ENCODE measurements at places on chromosomes 3 and 15. TPM values are rescaled to one million over a fixed set of nuclear protein-coding genes. Genes with fewer than 3 reads are reported as not detected.

DNA sequence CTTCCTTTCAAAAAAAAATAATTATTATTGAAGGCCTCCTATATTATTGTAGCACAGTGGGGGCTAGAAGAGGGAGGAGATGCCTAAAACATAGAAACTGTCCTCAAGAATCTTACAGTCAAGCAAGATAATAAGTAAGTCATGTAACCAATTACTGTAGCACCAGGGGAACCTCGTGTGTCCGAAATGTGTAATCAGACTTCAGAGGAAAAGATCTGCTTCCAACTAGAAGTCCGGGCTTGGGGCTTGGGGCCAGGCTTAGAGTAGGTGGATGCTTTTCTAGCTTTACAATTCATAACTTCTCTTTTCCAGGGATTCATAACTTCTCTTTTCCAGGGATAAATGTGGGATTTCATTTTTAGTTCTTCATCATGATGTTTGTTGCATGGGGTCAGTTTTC is 29.2 kb downstream of the MEIS2 start:
- no peak for DNase-seq

DNA sequence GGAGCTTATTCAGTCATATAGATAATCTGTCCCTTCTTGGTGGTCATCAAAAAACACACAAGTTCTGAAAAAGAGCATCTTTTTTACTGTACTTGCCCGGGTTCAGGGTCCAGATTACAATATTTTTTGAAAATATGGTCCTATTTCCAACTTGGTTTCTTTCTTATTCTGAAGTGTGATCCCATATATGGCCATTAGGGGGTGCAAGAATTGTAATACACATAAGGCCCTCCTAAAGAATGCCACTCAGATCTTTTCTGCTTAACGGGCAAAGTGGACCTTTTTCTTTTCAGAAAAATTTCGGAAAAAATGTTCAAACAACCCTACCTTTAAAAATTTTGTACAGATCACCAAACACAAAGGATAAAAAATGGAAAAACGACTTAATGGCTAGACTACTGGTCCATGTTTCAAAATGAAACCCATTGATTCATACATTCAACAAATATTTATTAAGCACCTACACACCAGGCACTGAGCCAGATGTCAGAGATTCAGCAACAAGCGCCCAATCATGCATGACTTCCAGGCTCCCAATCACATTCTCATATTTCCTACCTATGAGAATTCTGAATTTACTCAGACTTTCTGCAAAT is 102.0 kb upstream of the MYRIP start:
- peak; percentile 13 for DNase-seq

The CCR3 gene
- not detected for total RNA-seq

GRCh38 chr15:82849556-82850512 is 40.4 kb downstream of the WHAMM start:
- peak; percentile 74 for DNase-seq

- no peak for DNase-seq
Observed at GRCh38 chr3:37730825-37731224, 130.9 kb upstream of the CTDSPL start.

DNA sequence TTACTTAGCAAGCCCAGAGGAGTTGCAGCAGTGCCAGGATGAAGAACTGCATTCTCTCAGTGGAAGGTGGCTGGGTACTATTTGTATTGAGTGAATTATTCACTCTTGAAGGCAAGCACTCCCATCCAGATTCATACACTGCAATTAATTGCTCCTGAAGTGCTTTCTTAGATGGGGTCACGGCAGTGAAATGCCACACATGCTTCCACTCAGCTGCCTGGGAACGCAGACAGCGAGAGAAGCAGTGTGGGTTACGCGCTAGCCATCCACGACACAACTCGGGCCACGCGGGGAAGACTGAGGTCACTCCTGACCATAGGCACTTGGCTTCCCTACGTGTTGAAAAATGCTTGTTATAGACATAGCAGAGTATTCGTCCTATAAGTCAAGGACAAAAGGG is 30.8 kb upstream of the LMCD1 start:
- DNase-seq = peak; percentile 72

GRCh38 chr3:109325109-109325508 is 8.8 kb upstream of the DPPA2 start:
- DNase-seq = no peak

- no peak for DNase-seq
Observed at GRCh38 chr3:13833506-13834257, 46.2 kb downstream of the WNT7A start.

DNA sequence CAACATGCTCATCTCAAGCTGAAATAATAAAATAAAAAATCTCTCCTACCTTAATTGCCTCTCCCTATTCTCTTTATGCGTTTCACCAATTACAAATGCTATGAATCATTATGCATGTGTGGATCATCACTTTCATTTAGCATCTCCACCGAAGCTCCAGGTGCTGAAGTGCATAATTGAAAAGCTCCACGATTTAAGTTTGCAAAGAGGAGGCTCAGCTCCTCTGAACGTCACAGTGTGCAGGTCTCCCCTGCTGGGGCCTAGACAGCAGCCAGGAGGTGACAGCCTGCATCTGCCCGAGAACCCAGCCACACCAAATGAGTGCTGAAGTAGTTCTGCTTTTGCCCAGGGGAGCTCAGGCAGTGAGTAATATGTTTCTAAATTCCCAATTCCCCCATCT is 60.5 kb upstream of the GLCE start:
- no peak for DNase-seq

GRCh38 chr3:23455084-23455483 is 252.0 kb downstream of the UBE2E2 start:
- peak; percentile 84 for DNase-seq

GRCh38 chr3:105821433-105821832 is 47.4 kb downstream of the CBLB start:
- no peak for DNase-seq

DNA sequence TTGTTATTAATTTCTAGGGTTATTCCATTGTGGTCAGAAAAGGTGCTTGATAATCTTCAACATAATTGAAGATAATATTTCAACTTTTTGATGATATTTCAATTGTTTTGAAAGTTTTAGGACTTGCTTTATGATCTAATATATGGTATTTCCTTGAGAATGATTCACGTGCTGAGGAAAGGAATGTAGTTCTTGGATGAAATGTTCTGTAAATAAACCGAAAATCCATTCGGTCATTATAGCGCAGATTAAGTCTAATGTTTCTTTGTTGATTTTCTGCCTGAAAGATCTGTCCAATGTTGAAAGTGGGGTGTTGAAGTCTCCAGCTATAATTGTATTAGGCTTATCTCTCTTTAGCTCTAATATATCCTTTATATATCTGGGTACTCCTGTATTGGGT is 617.5 kb upstream of the NECTIN3 start:
- no peak for DNase-seq

DNA sequence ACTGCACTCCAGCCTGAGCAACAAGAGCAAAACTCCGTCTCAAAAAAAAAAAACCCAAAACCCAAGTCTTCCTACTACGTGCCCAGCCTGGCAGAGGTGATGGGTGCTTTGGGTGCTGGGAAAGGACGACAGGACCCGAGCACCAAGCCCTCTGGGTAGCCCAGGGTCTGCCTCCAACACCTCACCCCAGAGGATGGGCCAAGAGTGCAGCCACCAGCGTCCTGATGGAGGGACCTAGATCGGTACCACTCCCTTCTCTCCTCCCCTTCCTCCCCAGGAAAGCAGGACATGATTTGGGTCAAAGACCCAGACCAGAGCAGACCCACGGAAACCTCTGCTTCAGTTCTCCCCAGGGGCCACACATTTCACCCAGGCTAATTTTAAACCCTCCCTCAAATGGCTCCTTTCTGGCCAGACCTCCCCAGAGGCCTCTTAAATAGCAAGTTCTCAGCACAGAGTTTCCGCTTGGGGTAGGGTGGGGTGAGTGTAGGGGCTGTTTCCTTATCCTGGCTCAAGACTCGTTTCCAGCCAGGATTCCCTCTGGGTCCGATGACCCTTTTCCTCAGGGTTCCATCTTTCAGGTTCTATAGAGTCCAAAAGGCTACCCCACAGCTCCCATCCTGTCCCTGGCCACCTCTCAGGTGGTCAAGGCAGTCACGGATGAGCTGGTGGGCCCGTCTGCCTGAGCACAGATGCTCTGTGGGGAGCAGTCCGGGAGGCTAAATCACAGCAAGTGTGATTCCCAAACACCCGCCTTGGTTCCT is 20.5 kb downstream of the RBPMS2 start:
- DNase-seq = no peak

The GOLGA6L10 gene
- 0.30 TPM for total RNA-seq

- DNase-seq = no peak
Observed at GRCh38 chr3:33954956-33955355, 156.5 kb downstream of the PDCD6IP start.

The PFKFB4 gene
- 27.5 TPM for total RNA-seq

DNA sequence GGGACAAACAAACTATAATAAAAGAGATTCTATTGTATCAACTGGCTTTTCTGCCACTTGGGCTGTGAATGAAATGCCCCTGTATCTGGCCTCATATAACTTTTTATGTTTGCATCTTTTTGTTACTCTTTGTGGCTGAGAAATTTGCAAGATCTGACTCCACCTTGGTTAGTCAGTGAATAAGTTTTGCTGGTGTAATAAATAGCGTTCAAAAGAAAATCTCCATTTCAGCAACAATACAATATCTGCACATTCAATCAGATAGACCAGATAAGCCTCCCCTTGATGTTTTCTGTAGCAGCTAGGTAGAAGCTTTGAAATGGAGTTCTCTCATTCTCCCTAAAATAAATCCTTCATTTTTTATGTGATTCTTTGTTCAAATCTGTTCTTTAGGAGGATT is 12.0 kb downstream of the TRAT1 start:
- no peak for DNase-seq

DNA sequence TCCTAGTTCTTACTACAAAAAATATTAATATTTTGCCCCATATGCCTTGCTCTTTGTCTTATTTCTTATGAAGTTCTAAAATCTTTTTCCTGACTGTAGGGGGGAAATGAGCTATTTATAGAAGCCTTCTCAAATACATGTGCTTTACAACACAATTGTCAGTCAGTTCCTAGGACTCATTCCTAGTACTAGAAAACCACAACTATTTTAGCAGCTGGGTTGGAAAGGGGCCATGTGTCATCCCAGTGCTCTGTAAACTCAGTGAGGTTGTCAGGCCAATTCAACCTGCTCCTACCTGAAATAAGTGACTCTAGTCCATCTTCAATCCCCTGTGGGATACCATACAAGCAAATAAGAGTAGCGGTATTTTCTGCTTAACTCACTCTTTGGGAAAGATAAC is 153.8 kb downstream of the ULK4 start:
- DNase-seq = peak; percentile 73

The CDHR4 gene
- not detected for total RNA-seq

The HDC gene
- total RNA-seq = not detected

The ZBTB20 gene
- 21.4 TPM for total RNA-seq

Measured in astrocyte (in vitro differentiated cells and primary cell).